ENCODE measurements at places on chromosomes 7 and 10. TPM values are rescaled to one million over a fixed set of nuclear protein-coding genes. Genes with fewer than 3 reads are reported as not detected.

CNNM1 gene
- total RNA-seq: 0.09 TPM

GALNT11 gene
- total RNA-seq: 32.6 TPM

HYAL4 gene
- not detected for total RNA-seq

HOXA7 gene
- total RNA-seq: 1.6 TPM

DLX5 gene
- not detected for total RNA-seq

HHEX gene
- 2.9 TPM for total RNA-seq

OPN4 gene
- not detected for total RNA-seq

LRRC17 gene
- 71.5 TPM for total RNA-seq

DNAH11 gene
- 0.46 TPM for total RNA-seq

NUTM2B gene
- 0.37 TPM for total RNA-seq

SPDYE18 gene
- 0.14 TPM for total RNA-seq

ELN gene
- 4.2 TPM for total RNA-seq

SNX8 gene
- total RNA-seq: 13.9 TPM

ZNF425 gene
- 5.8 TPM for total RNA-seq

FGFR2 gene
- total RNA-seq: 0.71 TPM

ADCYAP1R1 gene
- total RNA-seq: not detected

MACROH2A2 gene
- 5.8 TPM for total RNA-seq

UPK3BL2 gene
- 1.7 TPM for total RNA-seq

EMX2 gene
- total RNA-seq: not detected

SOSTDC1 gene
- total RNA-seq: not detected

HTR5A gene
- total RNA-seq: not detected

NEUROD6 gene
- total RNA-seq: not detected

FLNC gene
- total RNA-seq: 99.0 TPM

IFIT2 gene
- 3.1 TPM for total RNA-seq

PHYHIPL gene
- total RNA-seq: not detected

LIPN gene
- not detected for total RNA-seq

AGAP4 gene
- total RNA-seq: 2.0 TPM

SLC26A5 gene
- total RNA-seq: not detected

HDAC9 gene
- 2.6 TPM for total RNA-seq

IL2RA gene
- total RNA-seq: not detected

KLLN gene
- 0.37 TPM for total RNA-seq

SPDYE8 gene
- not detected for total RNA-seq

TMEM236 gene
- total RNA-seq: under 0.01 TPM

MYH16 gene
- not detected for total RNA-seq

OR2A5 gene
- not detected for total RNA-seq

SUGCT gene
- total RNA-seq: 14.9 TPM

CPXM2 gene
- 29.0 TPM for total RNA-seq

PRRT4 gene
- not detected for total RNA-seq

CALML5 gene
- total RNA-seq: not detected
